PC-9 (cell line): ENCODE measurements at places on chromosomes 6 and 20.
A peak's percentile ranks its signal among the peaks of the same experiment; 100 is the strongest.

DNA sequence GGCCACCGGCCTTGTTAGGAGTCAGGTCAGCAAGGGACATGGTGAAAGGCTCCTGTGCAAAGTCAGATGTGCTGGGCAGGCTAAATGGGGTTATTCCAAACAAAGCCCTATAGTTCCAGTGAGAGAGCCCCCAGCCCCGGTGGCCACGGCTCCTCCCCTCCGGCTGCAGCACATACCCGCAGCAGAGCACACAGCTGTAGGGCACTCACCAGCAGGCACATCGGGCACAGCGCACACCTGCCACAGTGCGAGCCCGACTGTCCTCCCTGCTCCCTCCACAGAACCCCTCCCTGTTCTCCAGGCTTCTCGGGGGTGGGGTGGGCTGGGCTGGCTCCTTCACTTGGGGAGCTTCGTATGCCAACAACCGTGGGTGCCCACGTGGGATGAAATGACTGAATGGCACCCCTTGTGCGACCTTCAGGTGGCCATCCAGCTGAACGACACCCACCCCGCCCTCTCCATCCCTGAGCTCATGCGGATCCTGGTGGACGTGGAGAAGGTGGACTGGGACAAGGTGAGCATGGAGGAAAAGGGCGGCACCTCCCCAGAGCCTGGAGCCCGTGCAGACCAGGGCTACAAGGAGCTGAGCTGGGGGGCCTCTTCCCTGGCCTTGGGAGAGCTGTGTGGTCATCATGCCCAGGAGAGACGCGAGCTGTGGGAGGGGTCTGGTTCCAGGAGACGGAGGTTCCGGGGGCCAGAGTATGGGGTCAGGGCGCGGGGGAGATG is 30.9 kb downstream of the PYGB start:
- no peak for DNase-seq

- DNase-seq: no peak
These were observed 53.0 kb upstream of the DTNBP1 start for GRCh38 chr6:15715851-15716250.

GRCh38 chr6:100948381-100949133 is 67.4 kb upstream of the ASCC3 start:
- DNase-seq: peak; percentile 82

DNA sequence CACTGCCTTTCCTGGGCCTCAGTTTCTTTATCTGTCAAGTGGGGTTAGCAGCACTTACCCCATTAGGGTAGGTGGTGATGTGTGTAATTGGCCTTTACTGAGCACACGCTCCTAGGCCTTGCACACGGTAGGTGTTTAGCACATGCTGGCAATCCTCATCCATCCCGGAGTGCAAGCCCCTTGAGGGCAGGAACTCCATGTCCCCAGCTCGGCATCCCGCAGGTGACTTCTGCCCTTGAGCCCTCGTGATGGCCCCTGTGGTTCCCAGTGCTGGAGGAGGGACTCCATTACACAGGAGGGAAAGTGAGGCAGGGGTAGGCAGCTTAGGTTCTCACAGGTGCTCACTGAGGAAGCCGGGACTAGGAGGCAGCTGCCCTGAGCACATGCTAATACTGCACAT is 40.0 kb downstream of the MYH7B start:
- DNase-seq: no peak

- DNase-seq: no peak
These were observed 1.0 kb downstream of the POU3F2 start for GRCh38 chr6:98835149-98836024.

DNA sequence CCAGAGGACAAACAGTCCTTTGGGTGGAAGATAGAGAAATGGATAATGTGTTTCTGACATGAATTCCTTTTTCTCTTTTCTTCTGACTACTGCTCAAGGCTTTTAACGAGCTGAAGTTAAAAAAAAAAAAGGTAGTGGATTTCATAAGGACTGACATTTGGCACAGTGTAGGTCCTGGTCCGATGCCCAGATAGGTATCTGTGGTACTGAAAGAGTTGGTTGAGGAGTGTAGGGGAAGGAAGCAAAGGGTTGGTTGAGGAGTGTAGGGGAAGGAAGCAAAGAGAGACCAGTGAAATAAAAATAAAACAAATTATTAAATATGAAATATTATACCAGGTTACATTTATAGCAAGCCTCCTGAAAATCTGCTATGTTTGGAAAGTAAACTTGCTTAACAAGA is 11.8 kb downstream of the UTRN start:
- no peak for DNase-seq

DNA sequence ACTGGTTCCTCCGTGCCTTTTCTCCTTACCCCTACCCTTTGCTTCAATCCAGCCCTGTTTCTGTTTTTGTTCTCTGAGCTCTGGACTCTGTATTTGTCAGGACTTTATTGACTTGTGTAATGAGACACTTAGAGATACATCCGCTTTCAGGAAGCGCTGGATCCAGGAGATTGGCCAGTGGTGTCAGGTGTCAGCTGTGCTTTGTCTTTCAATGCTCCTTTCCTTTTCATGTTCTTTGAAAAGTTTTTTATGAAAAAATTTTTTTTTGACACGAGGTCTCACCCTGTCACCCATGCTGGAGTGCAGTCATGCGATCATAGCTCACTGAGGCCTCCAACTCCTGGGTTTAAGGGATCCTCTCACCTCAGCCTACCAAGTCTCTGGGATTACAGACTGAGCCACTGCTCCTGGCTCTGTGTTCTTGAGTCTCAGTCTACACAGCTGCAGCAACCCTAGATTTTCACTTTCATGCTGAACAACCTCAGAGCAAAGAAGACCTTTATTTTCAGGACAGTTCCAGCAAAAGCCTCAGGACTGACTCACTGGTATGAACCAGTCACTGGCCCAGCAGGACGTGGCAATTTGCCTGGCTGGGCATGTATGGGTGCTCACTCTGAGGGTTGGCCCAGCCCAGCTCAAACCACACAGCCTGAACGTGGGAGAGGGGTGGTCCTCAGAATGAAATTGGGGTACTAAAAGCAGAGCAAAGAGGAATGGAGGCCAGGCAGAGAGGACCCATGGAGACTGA is 108.5 kb downstream of the DHX35 start:
- no peak for DNase-seq

- DNase-seq: no peak
These were observed 3.0 kb upstream of the ARID1B start for GRCh38 chr6:156773935-156774852.

GRCh38 chr6:154462425-154462824 is 48.1 kb downstream of the CNKSR3 start:
- no peak for DNase-seq

- no peak for DNase-seq
These were observed 243.1 kb downstream of the PKHD1 start for GRCh38 chr6:51844336-51844735.

DNA sequence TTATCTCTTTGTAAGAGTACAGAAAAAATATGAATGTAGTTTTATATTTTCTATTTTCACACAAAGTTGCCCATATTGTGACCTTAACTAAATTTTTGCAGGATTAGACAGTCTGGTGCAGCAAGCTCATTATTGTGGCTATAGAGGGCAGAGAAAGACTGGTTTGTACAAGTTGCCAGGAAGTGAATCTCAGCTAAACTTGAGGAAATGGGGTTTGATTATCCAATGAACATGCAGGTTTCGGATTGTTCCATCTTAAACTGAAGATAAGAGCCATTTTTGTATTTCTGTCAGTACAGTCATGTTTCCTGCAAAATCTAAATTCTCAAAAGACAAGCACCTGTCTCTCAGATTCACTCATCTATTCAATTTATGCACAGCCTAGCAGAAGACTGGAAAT is 390.9 kb downstream of the MMUT start:
- DNase-seq: no peak

GRCh38 chr20:44843876-44844275 is 33.5 kb upstream of the RIMS4 start:
- no peak for DNase-seq

DNA sequence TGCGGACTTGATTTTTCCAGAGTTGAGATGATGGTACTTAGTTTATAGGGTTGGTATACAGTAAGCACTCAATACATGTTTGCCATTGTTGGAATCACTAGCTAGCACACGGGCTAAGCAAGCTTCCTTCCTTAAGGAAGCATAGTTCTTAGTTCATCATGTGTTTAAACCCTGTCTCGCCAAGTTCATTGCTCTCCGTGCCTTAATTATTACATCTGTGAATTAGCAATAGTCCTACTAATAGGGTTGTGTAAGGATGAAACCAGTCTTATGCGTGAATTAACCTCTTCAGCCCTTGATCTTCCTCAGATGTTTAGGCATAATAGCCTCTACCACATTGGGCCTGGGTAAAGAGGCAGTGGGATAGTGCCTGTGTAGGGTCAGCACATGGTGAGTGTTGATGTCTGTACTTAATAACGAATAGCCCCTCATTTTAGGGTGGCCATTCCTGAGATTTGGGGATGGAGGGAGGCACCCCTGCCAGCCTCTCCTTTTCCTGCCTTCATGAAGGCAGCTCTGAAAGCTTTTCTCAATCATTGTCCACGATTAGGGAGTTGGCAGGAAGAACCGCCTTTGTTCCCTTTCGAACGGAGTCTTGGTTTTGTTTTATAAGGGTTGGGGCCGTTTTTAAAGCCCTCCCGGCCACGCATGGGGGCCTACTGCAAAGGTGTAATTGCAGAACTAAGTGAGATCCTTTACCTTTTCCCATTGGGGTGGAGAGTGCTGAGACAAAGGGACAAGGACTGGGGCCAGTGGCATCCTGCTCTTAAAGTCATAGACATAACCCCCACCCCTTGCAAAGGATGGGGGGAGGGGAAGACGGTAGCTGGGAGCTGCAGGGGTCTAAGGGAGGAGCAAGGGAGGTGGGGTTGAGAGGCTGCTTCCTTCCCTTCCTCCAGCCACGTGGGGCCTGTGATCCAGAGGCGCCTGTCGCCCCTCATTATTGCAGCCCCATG is 2.1 kb downstream of the DNMT3B start:
- no peak for DNase-seq

GRCh38 chr6:150128425-150128824 is 14.4 kb upstream of the PPP1R14C start:
- no peak for DNase-seq

- no peak for DNase-seq
These were observed 127.4 kb upstream of the DST start for GRCh38 chr6:56770011-56770520.

- peak; percentile 56 for DNase-seq
These were observed 192.8 kb downstream of the LY86 start for GRCh38 chr6:6781172-6781872.

- no peak for DNase-seq
These were observed 62.6 kb downstream of the BACH2 start for GRCh38 chr6:90233994-90234393.

- no peak for DNase-seq
These were observed 713.4 kb downstream of the CD109 start for GRCh38 chr6:74409447-74409846.

DNA sequence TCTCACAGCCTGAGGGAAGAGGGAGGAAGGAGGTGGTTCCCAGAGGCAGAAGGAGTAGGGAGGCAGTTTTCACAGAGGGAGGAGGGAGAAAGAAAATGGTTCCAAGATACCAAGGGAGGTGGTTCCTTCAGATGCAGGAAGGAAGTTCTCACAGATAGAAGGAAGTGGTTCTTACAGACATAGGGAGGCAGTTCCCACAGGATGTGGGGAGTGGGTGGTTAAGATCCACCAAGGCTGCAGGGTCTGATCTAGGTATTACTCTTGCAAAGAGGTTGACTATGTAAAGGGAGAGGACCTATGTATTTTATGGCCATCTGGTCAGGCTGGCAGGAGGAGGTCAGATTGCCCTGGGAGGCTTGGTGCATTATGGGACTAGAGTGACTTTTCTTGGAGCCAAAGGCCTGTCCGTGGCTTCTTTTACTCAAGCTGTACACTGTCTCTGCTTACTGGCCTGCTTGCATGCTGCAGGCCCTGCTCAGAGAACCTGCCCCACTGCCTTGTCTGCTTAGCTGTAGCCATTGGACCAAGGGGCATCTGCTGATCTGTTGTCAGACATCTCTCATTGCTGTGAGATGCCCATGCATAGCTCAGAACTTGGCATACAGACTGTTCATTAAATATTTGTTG is 283.7 kb downstream of the DHX35 start:
- DNase-seq: no peak

GRCh38 chr6:28004350-28005151 is 47.5 kb downstream of the OR2B6 start:
- DNase-seq: no peak

DNA sequence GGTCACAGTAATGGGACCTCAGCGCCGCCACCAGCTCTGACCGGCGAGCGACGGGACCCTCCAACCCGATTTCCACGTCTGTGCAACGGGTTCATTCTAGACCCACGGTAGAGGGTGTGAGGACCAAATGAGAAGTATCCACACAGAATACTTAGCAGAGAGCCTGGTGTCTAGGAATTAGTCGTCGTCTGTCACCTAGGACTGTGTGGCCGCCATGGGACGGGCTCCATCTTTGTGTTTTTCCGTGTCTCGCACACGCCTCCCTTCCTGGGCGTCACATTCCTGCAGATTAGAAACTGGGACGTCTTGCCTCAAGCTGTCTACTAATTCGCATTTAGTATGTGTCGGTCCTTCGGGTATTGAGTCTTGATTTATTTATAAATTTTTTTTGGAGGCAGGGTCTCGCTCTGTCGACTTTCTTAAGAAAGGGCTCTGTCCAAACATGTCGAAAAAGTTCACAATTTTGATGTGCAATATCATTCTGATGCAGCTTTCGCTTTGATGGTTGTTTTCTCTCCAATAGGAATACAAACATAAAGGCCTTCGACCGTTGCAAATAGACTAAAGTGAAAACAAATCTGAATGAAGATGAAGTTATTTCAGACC is 563 bp downstream of the MGME1 start:
- DNase-seq: no peak

DNA sequence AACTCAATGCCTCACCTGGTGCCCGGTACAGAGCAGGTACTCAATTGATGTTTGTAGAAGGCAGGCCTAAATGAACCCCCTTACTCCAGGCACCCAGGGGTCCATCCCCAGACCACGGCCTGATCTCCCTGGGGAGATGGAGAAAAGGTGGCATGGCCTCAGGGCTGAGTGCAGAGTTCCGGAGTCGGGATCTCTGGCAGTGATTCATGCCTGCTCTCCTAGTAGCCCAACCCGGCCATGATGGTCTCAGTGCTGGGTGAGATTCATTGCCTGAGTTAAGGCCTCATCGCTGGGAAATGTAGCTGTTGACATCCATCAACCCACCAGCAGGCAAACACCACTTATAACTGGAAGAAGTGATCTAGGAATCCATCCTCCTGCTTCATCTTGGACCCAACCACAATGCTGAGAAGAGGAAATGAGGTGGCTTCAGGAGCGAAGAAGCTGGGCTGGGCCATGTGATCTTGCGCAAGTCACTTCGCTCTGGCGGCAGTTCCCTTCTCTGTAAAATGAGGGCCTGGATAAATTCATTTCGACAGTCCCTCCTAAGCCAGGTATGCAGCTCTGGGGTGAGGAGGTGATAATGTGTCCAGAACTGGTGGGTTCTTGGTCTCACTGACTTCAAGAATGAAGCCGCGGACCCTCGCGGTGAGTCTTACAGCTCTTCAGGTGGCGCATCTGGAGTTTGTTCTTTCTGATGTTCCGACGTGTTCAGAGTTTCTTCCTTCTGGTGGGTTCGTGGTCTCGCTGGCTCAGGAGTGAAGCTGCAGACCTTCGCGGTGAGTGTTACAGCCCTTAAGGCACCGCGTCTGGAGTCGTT is 24.7 kb downstream of the ETV7 start:
- no peak for DNase-seq

- no peak for DNase-seq
These were observed 276.5 kb upstream of the CITED2 start for GRCh38 chr6:139650941-139651340.

GRCh38 chr6:62465206-62465605 is 179.2 kb upstream of the KHDRBS2 start:
- DNase-seq: no peak

GRCh38 chr20:43667341-43668132 is 623 bp downstream of the MYBL2 start:
- DNase-seq: peak; percentile 24

GRCh38 chr6:159691963-159692287 is 1.1 kb downstream of the SOD2 start:
- no peak for DNase-seq
